ENCODE measurements at places on chromosomes 13 and 19.

DNA sequence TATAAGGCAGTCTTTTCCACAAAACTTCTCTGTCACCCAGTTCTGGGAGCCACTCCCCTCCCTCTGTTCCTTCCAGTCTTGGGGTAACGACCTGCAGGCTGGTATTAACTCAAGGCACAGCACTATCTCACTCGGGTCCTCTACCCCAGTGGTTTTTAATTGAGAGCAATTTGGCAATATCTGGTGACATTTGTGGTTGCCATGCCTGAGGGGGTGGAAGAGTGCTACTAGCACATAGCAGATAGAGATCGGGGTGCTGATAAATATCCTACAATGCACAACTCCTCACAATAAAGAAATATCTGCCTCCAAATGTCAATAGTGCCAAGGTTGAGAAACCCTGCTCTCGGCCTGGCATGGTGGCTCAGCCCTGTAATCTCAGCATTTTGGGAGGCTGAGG is 117.7 kb upstream of the ABCC4 start:
- no peak for DNase-seq

DNA sequence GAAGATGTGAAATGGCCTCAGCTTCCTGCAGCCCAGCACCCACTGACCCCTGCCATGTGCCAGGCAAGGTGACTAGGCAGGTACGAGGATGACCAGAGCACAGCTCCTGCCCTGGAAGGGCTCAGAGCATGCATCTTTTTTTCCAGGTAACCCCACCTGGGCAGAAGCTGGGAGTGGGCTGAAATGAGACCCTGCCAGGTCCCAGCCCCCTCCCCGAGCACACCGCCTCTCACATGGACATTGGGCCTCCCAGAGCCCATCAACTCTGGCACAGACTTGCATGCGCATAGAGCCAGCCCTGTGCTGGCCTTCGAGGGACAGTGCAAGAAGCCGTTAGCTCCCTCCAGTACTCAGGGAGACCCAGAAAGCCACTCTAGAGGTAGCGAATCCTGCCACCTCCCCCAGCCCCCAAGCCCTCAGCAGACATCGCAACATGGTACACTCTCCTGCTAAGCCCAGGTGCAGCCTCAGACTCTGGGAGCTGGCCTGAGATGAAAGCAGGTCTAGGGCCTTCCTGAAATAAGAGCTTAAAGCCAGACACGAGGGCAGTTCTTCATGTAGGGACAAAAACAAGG is 8.9 kb upstream of the VSTM2B start:
- no peak for DNase-seq

GRCh38 chr13:30337061-30337610 is 29.8 kb upstream of the KATNAL1 start:
- no peak for DNase-seq

- no peak for DNase-seq
Measured at GRCh38 chr19:31315652-31316051, 33.6 kb downstream of the TSHZ3 start.

Data from breast epithelium (tissue), 4 donors.